Omental fat pad (tissue), 4 donors: ENCODE measurements at places on chromosomes 2 and 18.

GRCh38 chr18:45166836-45167551, 448.3 kb upstream of the SLC14A2 start:
- no peak for DNase-seq

DNA sequence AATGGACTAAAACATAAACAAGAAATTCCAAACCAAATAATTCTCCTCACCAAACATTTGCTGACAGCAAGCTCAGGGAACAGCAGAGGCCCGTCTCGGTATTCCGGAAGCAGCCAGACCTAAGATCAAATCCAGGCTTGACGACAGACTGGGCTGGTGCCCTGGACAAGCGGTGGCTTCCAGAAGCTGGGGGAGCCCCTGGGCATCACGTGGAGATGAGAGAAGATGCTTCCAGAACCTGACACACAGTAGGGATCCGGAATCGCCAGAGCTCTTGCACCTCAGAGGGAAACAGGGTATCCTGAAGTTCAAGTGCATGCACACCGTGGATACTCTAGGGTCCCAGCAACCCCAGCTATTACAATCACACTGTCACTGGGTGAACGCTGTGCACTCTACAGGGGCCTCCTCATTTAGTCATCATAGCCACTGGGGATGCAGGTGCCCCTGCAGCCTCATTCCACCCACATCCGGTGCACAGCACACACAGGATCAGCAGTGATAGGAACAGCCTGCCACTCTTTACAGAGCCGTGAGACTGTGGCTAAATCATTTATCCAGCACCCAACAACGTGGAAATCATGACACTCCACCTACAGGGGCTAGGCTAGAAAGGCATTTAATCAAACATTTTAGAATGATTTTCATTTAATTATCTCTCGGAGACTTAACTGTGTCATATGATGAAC, 102.6 kb downstream of the HDAC4 start:
- no peak for DNase-seq

DNA sequence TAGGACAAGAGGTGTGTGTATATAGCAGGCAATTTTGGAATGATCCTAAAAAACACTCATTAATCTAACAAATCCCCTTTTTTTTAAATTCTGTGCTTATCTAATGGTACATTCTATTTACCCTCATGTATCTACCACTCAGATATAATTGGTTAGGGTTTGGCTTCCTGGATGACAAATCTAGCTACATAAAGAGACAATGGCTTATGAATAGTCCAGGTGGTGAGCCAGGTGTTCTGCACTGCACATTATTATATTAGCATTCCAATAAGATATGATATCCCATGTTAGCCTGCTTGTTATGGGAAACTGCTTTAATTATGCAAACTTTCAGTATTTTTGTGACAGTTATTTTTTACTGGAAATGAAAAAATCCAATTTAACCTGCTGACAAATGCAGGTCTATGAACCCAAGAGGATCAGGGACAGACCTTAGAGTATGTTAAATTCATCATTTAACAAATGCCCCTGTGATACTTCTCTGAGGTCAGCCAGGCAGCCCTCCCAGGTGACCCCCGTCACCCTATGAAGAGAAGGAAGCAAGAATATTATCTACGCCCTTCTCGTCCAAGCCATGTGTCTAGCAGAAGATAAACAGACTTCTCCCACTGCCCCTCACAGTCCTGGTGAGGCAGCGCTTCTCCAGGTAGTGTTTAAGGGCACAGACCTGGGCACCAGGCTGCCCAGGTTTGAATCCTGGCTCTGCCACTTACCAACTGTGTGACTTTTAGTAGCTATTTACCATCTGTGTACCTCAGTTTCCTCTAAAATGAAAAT, 83.0 kb downstream of the ADD2 start:
- DNase-seq: no peak

- no peak for DNase-seq
These were observed 165.5 kb downstream of the TGIF1 start for GRCh38 chr18:3615374-3615985.

GRCh38 chr2:20363578-20363977, 12.9 kb upstream of the PUM2 start:
- DNase-seq: no peak

GRCh38 chr2:39697454-39697853, 31.7 kb downstream of the TMEM178A start:
- DNase-seq: no peak

- no peak for DNase-seq
These were observed 13.1 kb downstream of the CYRIA start for GRCh38 chr2:16652296-16653082.

DNA sequence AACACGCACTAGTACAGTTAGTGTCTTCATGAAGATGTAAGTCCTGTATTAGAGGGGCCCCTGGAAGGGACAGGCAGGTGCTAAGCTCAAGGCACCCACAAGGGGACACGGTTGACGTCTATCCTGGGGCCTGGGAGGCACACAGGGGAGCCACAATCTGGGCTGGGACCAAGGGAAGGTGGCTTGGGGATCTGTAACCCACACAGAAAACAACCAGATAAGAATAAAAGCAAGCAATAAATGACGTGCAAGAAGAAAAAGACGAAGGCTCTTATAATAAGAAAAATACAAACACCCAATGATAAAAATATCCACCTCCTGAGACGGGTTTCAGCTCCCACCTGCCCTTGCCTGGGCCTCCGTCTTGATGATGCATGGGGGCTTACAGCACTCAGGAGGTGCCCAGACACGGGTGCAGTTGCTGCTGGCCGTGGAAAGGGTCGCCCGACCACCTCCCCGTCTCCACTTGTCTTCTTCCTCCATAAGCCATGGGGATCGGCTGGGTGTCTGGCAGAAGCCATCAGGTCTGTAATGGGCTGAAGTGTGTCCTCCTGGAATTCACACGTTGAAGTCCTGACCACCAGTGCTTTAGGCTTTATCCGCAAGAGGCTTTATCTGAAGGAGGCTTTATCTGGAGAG, 73.9 kb downstream of the TWIST2 start:
- no peak for DNase-seq

DNA sequence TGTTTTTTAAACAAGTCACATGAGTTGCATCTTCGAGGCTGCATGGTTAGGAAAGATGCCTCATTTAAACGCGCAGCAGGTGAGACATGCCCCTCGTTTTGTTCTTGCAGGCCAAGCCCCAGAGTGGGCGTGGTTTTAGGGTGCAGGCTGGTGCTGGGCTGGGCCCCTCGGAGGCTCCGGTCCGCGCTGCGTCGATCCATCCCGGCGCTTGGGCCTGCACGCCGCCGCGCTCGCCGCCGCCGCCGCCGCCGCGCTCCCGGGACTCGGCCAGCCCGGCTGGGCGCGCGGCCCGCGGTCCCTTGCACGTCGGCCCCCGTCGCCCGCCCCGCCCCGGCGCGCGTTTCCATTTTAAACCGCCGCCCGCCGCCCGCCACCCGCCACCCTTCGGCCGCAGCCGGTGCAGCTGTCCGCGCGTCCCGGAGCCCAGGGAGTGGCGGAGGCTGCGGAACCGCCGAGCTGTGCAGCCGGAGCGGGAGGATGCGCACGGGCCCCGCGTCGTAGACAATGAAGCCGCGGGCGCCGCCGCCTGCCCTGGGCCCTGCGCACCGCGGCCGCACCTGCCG, 175.5 kb downstream of the AGAP1 start:
- no peak for DNase-seq

GRCh38 chr2:203569677-203570316, 34.7 kb upstream of the RAPH1 start:
- DNase-seq: no peak

DNA sequence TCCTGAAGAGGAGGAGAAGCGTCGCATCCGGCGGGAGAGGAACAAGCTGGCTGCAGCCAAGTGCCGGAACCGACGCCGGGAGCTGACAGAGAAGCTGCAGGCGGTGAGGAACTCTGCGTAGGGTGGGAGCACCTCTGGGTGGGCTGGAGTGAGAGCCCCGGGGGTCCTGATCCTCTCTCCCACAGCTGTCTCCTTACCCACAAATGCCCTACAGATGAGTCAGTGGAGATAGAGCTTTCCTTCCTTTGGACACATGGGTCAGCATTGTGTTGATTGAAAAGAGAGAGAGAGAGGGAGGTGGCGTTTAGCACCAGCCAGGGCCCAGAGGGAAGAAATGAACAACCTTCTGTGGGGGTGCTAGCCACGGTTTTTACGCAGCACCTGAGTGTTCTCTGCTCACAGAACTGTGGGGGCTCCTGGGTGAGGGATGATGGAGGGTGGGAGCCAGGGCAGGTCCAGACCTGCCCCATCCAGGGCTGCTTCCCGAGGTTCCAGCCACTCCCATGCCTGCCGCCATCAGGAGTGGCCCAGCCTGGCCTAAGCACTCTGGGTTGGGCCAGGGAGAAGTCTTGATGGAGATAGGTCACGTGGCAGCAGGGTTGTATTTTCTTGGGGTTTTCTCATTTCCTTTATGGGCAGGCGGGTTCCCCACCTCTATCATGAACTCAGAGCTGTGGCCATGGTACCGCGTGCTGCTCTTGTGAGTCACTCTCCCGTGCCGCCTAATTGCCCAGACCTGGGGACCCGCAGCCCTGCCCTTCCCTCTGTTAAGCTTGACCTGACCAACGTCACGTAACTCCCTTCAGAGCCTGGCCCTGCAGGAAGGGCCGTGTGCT, 16.3 kb downstream of the FOSL2 start:
- no peak for DNase-seq

DNA sequence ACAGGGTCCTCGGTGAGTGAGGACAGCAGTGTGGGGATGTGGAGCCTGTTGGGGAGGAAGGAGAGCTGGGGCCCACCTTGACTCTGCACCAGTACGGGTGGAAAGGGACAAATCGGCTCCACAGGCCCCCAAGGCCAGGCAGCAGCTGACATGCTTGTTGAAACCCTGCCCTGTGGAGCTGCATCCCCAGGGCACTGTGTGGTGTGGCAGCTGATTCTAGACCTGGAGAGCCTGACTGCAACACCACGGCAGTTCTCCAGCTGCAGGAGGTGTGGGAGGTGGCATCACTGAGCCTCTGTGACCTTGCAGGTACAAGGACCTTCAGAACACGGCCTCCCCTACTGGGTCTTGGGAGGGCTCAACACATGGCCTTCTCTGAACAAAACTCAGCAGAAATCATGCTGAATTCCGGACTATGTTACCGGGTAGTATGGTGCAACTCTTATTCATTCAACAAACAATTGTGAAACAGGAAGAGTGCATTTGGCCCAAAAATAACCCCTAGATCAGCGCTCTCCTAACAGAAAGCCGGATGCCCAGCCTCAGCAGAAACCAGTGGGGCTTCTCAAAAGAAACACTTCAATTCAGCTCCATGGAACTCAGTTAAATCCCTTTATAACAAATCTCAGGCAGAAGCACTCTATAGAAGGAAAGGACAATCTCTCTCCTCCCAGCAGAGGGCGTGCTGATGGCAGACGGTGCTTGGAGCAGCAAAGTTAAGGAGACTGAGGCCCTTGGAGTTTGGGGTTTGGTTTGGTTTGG, 104.4 kb upstream of the SALL3 start:
- DNase-seq: no peak

DNA sequence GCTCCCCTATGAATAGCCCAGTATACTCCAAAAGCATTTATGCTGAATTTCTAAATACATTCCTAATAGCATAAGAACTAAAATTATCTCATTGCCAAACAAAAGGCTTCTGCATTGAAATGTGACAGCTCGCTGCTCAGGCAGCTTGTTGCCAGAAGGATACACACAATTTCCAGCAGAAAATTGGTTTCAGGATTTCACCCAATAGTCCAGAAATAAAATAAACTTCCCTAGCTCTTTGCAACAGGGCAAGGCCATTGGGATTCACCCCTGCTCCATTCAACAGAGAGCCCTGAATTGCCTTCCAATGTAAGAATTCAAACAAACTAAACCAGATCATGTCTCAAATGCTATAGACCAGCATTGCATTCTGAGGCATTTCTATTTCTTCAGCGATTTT, 70.7 kb downstream of the RBM43 start:
- DNase-seq: no peak

GRCh38 chr2:239942871-239943311, 82.3 kb downstream of the NDUFA10 start:
- no peak for DNase-seq

DNA sequence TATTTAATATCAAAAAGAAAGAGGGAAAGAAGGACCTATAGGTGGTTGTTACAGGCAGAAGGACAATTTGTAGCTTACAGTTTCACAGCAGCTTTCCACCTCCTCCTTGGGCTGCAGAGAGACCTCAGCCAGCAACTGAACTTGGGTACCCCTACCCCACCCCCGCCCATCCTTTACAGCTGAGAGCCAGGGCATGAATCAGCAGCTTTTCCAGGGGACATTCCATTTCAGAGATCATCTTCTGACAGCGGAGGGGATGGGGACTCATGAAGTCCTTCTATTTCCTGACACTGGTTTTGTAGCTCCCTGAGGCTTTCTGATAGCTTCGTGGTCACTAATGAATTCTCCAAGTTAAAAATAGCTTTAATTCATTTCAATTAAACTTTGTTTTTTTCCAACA, 96.4 kb downstream of the ITGB1BP1 start:
- DNase-seq: no peak

DNA sequence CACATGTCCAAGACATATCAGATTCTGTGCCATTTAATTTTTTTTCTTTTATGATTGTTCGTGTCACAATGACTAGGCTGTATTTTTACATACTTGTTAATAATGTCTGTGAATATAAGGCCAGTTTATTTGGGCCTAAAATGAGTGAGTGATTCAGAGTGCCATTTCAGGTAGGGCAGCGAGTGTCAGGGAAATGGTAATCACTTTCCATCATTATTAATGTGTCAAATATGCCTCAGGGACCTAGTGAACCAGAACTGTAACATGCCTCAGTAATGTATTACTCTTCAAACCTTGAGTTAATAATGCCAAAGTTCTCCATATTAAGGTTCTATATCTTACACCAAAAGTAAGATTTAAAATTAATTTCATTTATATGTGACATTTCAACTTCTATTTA, 8.6 kb downstream of the FAM171B start:
- DNase-seq: no peak

DNA sequence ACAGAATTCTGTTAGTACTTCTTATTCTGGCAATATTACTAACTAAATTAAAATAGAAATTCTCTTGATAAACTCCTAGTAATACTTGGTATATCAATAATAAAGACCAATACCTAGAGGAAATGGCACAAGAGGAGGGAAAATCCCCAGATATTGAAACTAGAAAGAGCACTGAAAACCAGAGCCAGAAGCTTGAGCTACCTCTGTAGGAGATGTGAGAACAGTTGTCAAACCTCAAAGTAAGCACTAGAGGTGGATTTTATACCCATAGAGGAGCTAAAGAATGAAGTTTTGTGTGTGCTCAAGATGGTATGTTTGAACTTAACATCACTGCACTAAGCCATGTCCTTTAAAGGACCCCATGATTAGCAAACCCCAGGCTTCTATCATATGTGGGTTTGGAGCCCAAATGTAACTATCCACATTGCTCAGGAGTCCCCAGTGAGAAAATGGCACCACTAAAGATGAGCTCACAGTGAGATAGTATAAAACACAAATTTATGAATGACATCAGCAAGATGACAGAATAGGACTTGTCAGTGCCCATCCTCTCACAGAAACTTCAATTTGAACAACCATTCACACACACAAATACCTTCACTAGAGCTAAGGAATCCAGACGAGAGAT, 122.1 kb downstream of the PKP4 start:
- DNase-seq: no peak

GRCh38 chr18:56166914-56167313, 471.5 kb downstream of the TXNL1 start:
- no peak for DNase-seq
